ENCODE measurements at places on chromosomes 3 and 15. TPM values are rescaled to one million over a fixed set of nuclear protein-coding genes. Genes with fewer than 3 reads are reported as not detected.

- H3K27ac ChIP-seq: no peak overlapping the region
- peaks cover 11% of the 10 kb centered on the region for H3K36me3 ChIP-seq
- peaks cover 5% of the 10 kb centered on the region for H3K4me1 ChIP-seq
- DNase-seq: no peak
Measured at GRCh38 chr3:60729056-60729455, 522.2 kb downstream of the FHIT start.

- peaks cover 62% of the 10 kb centered on the region for H3K36me3 ChIP-seq
- no peaks in the 10 kb centered on the region for H3K27me3 ChIP-seq
- no peaks in the 10 kb centered on the region for H3K4me1 ChIP-seq
- H3K27ac ChIP-seq: no peak overlapping the region
Measured at GRCh38 chr3:47413751-47414150, 32.9 kb downstream of the PTPN23 start.

The ANKRD34C gene
- total RNA-seq: not detected

GRCh38 chr3:115652738-115653137 is 29.4 kb downstream of the GAP43 start:
- H3K36me3 ChIP-seq: no peaks in the 10 kb centered on the region
- no peak for DNase-seq
- H3K27ac ChIP-seq: no peak overlapping the region
- H3K4me1 ChIP-seq: peaks cover 6% of the 10 kb centered on the region
- H3K27me3 ChIP-seq: no peaks in the 10 kb centered on the region

DNA sequence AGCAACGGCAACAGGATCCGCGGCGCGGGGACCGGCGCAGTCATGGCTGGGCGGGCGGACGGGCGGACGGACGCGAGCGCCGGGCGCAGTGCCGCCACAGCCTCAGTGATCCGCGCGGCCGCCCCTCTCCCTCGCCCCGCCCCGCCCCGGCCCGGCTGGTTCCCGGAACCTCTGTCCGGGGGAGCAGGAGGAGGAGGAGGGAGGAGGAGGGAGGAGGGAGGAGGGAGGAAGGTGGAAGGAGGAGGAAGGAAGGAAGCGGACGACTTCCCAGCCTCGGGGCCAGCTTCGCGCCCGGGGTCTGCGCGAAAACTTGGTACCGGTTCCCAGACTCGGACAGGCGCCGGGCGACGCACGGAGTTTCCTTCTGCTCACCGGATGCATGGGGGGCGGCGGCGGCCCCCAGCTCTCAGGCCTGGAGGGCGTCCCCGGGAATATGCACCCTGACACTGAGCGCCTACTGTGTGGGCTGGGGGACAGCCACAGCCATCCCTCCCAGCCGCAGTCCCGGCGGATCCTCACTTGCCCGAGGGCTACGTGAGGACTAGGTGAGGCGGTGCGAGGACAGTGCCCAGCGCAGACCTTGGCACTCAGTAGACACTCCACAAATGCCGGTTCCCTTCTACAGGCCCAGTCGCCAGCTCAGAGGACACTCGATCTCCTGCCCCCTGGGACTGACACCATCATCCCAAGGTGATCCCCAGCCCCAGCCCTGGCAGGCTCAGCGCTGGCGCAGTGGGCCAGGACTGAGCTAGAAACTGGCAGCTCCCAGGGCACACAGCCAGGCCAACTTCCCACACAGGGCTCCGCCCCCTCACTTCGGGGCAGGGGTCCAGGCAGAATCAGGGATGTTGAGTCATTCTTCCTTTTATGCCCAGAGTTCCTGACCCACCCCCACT is at the start of gene SHISA5:
Gene SHISA5 (minus strand): TSS at position 124 of the 896 bp plus-strand sequence. CDS start 80 bp downstream, at position 44.
- peak within 1 kb of the TSS; percentile 70 for H3K4me3 ChIP-seq
- H3K27ac ChIP-seq: peak within 1 kb of the TSS; percentile 25
- peaks cover 10% of the 10 kb centered on the region for H3K36me3 ChIP-seq
- H3K27me3 ChIP-seq: no peaks in the 10 kb centered on the region

- DNase-seq: no peak
- H3K4me1 ChIP-seq: no peaks in the 10 kb centered on the region
- no peak overlapping the region for H3K4me3 ChIP-seq
Measured at GRCh38 chr3:18531662-18532061, 106.5 kb upstream of the SATB1 start.

DNA sequence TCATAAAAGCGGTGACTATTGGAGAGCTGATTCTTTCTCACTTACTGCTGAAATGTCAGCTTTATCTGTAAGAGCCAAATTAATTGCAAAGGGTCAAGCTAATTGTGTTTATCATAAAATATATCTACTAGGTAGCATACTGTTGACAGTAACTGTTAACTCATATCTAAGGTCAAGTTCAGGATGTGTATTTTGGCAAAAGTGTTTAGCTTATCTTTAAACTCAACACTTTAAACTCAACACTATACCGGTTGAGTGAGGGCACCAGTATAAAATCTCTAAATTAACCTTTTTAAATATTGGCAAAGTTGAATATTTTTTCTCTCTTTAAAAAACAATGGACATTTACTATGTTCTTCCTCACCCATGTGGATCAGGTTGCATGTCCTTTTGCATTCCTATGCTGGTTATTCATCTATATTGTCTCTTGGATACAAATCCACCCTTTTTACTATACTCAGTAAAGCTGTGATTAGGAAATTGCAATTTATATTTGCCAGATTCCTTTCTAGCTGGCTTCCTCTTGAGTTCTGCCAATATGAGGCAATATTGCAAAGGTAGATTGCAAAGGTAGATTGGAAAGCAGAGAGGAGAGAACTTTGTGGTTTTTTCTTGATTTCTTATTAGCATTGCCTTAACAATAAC is 344.6 kb upstream of the DCBLD2 start:
- H3K4me1 ChIP-seq: peaks cover 32% of the 10 kb centered on the region
- H3K4me3 ChIP-seq: peak overlapping the region; percentile 56
- peak overlapping the region; percentile 61 for H3K27ac ChIP-seq

The CLDN16 gene
- total RNA-seq: 0.23 TPM

The NANOGP8 gene
- 0.75 TPM for total RNA-seq

- no peak overlapping the region for H3K4me3 ChIP-seq
- H3K27ac ChIP-seq: no peak overlapping the region
- H3K27me3 ChIP-seq: no peaks in the 10 kb centered on the region
- H3K36me3 ChIP-seq: peaks cover 6% of the 10 kb centered on the region
Measured at GRCh38 chr3:183330881-183331280, 77.8 kb downstream of the B3GNT5 start.
